Stimulated activated CD4-positive, alpha-beta T cell treated with anti-CD3 and anti-CD28 coated beads, Interleukin-15, amount 100 ng/mL, for 1 hour (primary cell): ENCODE measurements at places on chromosomes 6 and 20.
A peak's percentile ranks its signal among the peaks of the same experiment; 100 is the strongest.

- no peak for DNase-seq
Measured at GRCh38 chr20:47854687-47855212, 69.5 kb upstream of the SULF2 start.

DNA sequence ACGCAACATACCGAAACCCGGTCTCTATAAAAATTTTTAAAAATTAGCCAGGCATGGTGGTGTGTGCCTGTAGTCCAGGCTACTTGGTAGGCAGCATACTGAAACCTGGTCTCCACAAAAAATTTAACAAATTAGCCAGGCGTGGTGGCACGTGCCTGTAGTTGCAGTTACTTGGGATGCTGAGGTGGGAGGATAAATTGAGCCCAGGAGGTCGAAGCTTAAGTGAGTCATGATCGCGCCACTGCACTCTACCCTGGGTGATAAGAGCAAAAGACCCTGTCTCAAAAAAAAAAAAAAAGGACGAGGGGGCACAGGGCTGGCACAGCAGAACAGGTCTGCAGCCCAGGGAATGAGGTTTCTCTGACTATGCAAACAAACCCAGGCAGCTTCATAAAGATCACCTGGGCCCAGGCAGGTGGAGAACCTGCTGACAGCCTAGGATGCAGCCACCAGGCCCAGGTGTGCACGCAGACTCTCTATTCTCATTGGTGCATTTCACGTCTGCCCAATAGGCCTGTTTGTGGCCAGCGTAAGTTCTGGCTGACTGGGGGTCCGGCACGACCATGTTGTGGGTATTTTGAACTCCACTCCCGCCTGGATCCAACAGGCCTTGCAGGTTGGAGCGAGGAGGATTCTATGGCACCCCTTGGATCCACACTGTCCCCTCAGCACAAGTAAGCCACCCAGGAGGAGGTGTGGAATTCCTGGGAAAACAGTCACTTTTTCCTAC, 204.5 kb downstream of the PREX1 start:
- DNase-seq, result no peak

DNA sequence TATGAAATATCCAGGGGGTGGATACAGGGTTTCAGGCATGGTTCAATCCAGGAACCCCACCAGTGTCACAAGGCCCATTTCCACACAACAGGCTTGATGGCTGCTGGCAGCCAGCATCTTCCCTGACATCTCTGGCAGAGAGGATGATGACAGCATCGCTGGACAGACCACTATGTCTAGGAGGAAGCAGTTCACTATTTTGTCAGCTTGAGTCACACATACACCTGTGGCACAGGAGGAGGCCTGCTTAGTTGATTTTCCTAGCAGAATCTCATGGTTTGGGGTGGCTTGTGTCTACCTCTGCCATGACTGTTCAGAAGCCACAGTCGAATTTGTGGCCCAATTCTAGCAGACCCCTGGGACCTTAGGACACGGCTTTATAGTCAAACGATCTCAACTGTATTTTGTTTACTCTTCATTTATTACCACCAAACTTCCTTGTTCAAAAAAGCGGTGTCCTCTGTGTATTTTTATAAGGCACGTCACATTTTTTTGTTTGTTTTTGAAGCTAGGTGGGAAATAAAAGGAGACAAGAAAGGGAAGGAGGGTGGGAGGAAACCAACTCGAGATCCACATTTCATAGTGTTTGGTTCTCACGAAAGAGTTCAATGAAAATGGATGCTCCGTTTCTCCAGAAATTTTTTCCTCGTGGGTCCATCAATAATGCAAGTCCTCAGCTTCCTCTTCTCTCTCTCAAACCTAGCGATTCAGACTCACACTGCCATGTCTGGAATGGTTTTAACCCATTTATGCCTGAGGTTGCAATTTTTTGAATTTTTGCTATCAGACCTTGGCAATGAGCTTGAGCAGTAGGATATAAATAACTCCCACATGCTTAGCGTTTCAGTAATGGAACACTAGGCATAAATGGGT, 94.4 kb downstream of the TOX2 start:
- DNase-seq, result no peak

- DNase-seq, result no peak
Measured at GRCh38 chr6:167934426-167934864, 63.0 kb upstream of the KIF25 start.

GRCh38 chr6:105875974-105876640, 210.0 kb upstream of the PRDM1 start:
- DNase-seq, result no peak

DNA sequence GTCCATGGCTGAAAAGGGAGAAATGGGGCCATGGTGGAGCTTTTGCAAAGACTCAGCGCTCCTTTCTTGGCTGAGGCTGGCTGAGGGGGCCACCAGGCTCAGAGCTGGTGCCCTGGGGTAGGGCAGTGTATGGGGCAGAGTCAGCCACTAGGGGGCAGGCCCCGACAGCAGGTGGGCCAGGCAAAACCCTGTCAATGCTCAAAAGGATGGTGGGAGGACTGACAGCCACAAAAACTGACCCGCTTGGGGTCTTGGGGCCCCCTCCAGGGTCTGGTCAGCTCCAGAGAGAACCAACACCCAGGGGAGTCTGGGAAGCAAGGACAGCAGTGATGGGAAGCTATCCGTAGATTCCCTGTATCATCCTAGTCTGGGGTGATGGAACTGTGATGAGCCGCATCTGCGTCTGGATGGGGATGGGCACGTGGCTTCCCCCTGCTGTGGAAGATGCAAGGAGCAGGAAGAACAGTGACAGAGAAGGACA, 306.9 kb downstream of the DHX35 start:
- DNase-seq, result peak; percentile 7

- DNase-seq, result no peak
Measured at GRCh38 chr20:37382482-37383120, 36.7 kb downstream of the SRC start.

- no peak for DNase-seq
Measured at GRCh38 chr6:46592046-46592445, 60.6 kb downstream of the CYP39A1 start.

- DNase-seq, result no peak
Measured at GRCh38 chr6:96391776-96392360, 129.7 kb upstream of the UFL1 start.

- DNase-seq, result no peak
Measured at GRCh38 chr20:36758276-36758675, 12.4 kb upstream of the NDRG3 start.

GRCh38 chr6:31113861-31114540, 599 bp upstream of the PSORS1C1 start:
- no peak for DNase-seq

GRCh38 chr20:3847429-3847940, 851 bp downstream of the MAVS start:
- no peak for DNase-seq

DNA sequence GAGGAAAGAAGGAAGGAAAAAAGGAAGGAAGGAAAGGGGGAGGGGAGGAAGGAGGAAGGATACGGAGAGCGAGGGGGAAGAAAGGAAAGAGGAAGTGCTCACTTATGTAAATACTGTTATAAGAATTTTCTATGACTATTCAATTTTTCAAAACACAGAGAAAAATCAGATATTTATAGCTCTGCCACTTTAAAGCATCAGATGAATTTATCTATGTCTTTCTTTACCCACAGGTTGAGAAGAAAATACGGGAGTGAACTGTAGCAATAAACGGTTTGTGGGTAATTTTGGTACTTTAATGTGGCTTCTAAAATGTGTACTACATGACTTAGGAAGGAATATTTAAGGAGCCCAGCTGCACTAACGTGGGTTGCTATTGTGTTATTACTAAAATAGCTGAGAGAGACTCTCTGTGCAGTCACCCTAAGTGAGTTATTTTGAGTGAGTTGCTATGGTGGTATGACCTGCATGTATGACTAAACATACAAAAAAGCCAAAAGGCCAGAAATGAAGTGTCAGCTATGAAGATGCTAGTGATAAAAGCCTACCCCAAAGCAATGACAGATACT, 225.5 kb downstream of the SOD2 start:
- no peak for DNase-seq

- no peak for DNase-seq
Measured at GRCh38 chr20:62117362-62117646, 5.0 kb upstream of the LSM14B start.

GRCh38 chr20:34368547-34368946, 5.5 kb downstream of the ITCH start:
- DNase-seq, result no peak

- DNase-seq, result no peak
Measured at GRCh38 chr6:170040906-170041305, 250.0 kb downstream of the DLL1 start.

DNA sequence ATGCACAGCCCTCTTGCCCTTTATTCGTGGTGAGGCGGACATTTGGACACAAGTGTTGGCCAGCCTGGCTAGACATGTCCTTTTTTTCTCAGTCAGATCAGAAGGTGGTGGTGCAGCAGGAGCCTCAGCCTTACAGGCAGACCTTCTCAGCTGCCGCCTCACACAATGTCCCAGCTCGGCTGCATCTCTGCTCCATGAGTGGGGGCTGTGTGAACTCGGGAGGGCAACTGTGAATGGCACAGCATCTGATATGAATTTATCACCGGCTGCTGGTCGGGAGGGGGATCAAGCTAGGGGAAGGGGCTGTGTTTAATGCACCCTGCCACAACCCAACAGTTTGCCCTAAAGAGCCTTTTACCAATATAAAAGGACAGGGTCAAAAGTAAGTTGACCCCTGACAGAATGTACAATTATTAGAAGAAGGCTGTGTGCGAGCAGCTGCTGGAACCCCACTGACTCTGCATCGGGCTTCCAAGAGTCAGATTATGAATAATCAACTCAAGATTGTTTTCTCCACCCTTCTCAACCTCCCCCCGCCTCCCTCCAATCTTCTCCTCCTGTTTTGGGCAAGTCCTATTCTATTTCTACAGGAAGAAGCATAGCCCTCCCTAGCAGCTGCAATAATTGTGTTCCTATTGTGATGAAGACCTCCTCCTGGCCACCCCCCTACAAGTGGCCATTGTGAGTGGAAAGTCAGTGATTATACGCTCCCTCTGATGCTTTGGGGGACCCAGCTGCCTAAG, 245.2 kb downstream of the PKHD1 start:
- no peak for DNase-seq

- no peak for DNase-seq
Measured at GRCh38 chr6:109235481-109236038, 140.3 kb downstream of the CEP57L1 start.

- no peak for DNase-seq
Measured at GRCh38 chr20:49508435-49509199, 26.1 kb upstream of the KCNB1 start.

DNA sequence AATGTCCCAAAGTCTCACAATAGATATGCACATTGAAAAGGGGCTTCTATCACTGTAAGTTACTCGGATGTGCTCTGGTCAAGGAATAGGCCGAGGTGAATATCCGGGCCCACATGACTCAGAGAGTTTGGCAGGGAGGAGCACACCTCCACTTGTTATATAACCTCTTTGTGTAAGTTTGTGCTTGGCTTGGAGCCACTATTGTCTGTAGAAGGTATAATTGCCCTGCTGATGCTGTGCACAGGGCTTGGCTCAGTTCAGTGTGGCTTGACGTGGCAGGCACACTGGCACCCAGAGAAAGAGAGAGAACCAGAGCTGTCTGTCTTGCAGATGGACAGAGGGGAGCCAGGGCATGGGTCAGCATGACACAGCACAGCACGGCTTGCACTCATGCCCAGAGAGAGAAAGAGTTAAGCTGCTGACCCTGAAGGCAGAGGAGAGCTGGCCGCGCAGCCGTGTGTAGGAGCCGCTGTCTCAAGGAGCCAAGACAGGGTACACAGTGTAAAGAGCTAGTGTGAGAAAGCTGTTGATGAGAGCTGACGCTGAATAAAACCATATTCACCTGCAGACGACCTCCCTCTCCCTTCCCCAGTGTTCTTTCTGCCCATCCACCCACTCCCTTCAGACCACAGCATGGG, 482.5 kb downstream of the C6orf118 start:
- no peak for DNase-seq

DNA sequence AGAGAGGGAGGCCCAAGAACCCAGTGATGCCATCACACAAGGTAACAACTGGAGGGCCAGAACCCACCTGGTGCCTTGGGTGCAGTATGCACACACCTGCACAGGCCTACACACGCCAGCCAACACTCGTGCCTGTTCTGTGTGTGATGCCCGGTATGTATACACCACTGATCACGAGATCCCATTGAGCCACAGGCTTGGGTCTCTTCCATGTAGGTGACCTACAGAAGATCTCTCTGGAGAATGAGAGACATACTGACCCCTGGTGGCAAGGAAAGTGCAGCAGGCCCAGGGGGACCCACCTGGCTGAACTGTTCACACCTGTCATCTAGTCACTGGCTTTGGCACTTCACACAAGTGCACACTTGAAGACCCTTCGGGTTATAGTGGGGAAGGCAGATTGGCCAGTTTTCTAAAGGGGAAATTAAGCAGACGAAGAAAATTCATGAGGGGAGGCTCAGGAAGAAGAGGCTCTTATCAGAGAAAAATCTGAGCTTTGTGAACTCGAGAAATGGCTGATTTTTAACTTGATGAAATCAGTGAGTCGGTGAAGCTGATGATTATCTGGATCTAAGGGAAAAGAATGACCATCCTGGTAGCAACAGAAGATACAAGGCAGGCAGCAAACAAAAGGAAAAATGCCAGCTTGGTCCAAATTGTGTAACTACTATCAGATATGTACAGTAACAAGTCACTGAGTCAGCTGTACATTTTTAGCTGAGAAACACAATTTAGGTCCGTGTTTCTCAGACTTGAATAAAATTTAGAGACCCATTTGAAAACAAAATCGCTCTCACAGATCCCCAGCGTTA, 69.1 kb upstream of the PBOV1 start:
- DNase-seq, result peak; percentile 20

DNA sequence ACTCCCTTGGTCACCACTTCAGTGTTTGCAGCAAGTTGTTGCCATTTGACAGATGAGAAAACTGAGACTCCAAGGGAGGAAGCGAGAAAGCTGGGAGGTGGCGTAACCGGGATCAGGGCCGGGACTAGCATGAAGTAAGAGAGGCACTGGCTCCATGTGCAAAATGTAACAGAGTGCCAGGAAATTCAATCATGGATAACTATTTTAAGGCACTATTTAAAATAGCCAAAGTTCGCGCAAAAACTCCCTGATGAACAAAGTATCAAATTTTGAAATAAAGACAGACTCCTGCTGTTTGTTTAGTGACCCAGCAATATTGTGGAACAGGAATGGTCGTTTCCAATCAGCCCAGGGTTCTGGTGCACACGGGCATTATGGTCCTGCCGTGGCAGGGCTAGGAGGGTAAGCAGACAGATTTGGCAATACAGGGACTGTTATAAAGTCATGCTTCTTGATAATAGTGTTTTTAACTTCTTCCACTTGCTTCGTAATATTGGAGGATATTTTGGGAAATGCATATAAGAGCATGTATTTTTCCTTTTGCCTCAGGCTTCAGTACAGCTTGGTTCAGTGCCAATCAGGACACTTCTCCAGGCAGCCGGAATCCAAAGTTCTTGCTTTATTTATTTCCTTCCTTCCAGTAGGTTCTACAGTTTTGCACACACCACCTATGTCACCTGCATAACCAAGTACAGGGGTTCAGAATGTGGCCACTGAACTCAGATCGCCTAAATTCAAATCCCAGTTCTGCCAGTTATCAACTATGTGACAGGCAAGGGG, 141.6 kb downstream of the EYA2 start:
- no peak for DNase-seq

- no peak for DNase-seq
Measured at GRCh38 chr6:13811627-13812358, 2.6 kb downstream of the MCUR1 start.

GRCh38 chr20:1299522-1299921, 29.4 kb downstream of the SDCBP2 start:
- DNase-seq, result no peak

- no peak for DNase-seq
Measured at GRCh38 chr6:96017070-96017359, 1.2 kb downstream of the FUT9 start.
